ENCODE measurements at places on chromosomes 12 and 14. TPM values are rescaled to one million over a fixed set of nuclear protein-coding genes. Genes with fewer than 3 reads are reported as not detected.

- H3K36me3 ChIP-seq, result no peaks in the 10 kb centered on the region
- no peak overlapping the region for H3K27ac ChIP-seq
- peaks cover 22% of the 10 kb centered on the region for H3K27me3 ChIP-seq
- DNase-seq, result no peak
Measured at GRCh38 chr12:112597986-112598385, 179.2 kb downstream of the PTPN11 start.

DNA sequence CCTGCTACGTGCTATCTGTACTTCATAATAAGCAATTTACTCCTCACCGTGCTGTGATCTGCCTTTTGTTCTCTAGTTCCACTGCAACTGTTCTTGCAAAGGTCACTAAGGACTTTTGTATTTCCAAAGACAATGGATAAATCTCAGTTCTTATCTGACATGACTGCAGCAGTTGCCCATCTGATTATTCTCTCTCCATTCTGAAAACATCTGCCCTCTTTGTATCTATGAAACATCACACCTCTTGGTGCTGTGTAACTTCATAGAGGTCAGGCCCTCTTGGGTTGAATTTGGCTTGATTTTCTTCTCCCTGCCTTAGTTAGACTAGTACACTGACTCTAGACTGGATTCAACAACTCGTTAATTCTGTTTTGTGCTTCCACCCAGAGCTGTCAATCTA, 319.6 kb downstream of the BTG1 start:
- no peak for DNase-seq
- H3K27ac ChIP-seq, result no peak overlapping the region
- H3K4me1 ChIP-seq, result no peaks in the 10 kb centered on the region
- no peaks in the 10 kb centered on the region for H3K27me3 ChIP-seq

DNA sequence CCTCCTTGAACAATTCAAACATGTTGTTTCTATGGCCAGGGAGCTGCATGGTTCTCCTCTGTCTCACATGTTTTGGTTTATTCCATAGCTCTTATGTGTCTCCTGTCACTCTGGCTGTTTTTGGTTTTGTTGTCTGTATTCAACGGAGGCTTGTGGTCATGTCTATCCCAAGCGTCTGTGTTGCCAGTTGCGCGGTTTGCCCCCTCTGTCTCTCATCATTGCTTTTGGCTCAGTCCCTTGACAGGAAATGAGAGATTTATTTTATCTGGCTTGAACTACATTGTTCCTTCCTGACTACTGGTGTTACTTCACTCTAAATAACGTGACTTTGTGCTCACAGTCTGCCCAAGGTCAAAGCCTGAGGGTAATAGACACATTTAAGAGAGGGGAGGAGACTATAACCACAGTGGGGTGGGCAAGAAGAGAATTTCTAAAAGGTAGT, 96.4 kb upstream of the SOX5 start:
- H3K27me3 ChIP-seq, result peaks cover 4% of the 10 kb centered on the region
- no peak overlapping the region for H3K27ac ChIP-seq
- H3K36me3 ChIP-seq, result no peaks in the 10 kb centered on the region
- no peak overlapping the region for H3K4me3 ChIP-seq

OVCH1 gene
- total RNA-seq, result not detected

- no peak for DNase-seq
- H3K27me3 ChIP-seq, result peaks cover 33% of the 10 kb centered on the region
- H3K4me3 ChIP-seq, result no peak overlapping the region
- H3K4me1 ChIP-seq, result peaks cover 8% of the 10 kb centered on the region
- no peaks in the 10 kb centered on the region for H3K36me3 ChIP-seq
- no peak overlapping the region for H3K27ac ChIP-seq
Measured at GRCh38 chr12:58917699-58918468, 2.4 kb downstream of the LRIG3 start.

VRTN gene
- total RNA-seq, result not detected

DNA sequence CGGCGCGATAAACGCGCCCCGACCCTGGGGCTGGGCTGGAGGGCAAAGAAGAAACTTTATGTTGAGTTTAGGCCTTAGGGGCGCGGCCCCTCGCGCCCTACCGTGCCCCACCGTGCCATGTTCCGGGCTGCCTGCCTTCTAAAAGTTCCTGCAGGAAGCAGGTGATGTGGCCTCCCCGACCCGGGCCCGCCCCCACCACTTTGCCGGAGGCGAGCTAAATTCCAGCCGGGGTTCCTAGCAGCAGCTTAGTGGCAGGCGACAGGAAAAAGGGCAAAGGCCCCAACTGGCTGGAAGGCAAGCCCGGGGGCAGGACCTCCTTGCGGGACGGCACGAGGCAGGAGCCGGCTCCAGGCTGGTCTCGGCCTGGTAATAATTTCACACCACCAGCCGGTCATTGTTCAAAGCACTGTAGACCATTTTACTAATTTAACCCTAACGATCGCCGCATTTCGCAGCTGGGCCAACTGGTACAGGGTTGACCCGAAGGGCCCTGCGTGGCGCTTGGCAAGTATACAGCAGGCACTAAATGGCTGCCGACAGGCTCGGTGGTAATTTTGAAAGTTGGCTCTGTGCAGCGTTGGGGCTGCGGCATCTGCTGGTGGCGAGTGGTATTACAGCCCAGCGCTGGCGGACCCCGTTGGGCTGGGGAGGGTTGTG, 895 bp upstream of the CCDC88C start:
- peaks cover 32% of the 10 kb centered on the region for H3K4me1 ChIP-seq
- peak overlapping the region; percentile 82 for H3K27ac ChIP-seq
- H3K36me3 ChIP-seq, result peaks cover 27% of the 10 kb centered on the region
- DNase-seq, result peak; percentile 88
- H3K4me3 ChIP-seq, result peak overlapping the region; percentile 65

RND1 gene
- 3.3 TPM for total RNA-seq

DNA sequence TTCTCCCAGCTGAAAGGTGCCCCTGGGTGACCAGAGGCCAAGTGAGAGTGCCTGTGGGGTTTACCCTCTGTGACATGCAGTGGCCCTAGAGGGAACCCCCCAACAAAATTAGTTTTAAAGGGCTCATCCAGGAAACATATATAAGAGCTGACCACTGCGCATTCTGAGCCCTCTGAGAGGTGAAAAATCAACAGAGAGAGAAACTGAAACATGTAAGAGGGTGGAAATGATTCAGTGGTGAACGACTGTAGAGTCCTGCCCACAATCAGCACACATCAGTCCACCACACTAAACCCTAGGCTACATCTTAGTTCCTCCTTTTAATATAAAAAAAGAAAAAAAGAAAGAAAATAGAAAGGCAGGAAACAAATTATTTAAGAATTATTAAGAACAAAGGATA, 21.0 kb upstream of the ACSM4 start:
- DNase-seq, result no peak
- peaks cover 15% of the 10 kb centered on the region for H3K27me3 ChIP-seq
- no peak overlapping the region for H3K4me3 ChIP-seq
- no peaks in the 10 kb centered on the region for H3K36me3 ChIP-seq
- no peak overlapping the region for H3K27ac ChIP-seq

DNA sequence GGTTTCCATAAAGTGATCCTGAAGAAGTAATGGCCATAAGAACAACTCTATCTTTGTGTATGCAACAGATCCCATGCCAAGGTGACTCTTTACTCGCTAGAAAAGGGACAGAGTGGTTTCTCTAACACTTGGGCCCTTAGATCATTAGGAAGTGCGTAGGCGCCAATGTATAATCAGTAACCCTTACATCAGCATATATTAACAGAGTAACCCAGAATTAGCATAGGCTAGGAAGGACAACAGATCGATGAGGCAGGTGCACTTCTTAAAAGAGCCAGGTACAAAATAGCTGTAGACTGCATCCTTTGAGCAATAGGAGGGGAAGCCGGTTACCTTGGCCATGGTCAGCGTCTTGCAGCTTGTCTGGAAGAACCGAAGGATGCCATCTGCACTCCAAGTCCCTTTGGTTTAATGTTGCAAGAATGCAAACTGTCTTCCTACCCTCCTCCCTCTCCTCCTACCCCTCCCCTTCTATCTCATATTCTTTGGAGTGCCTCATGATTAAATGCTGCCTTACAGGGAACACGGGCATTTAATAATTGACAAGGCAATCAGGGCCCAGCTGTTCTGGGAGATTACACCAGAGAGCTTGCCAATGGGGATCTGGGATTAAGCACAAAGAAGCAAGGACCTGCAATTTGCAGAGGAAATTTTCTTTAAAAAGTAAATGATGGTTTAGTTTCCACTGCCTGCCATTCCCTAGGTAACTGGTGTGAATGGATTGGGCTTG, 8.0 kb downstream of the GSG1 start:
- H3K27me3 ChIP-seq, result no peaks in the 10 kb centered on the region
- H3K27ac ChIP-seq, result no peak overlapping the region
- no peak overlapping the region for H3K4me3 ChIP-seq
- DNase-seq, result no peak
- H3K4me1 ChIP-seq, result peaks cover 36% of the 10 kb centered on the region

RNASE1 gene
- total RNA-seq, result not detected
